Smooth muscle cell of bladder (primary cell): ENCODE measurements at places on chromosomes 6 and 20. TPM values are rescaled to one million over a fixed set of nuclear protein-coding genes. Genes with fewer than 3 reads are reported as not detected.

Gene BPIFB4
- total RNA-seq = not detected in 2 replicates

Gene MYL9
- total RNA-seq = 6.8 and 13.9 TPM in 2 replicates

Gene CDSN
- under 0.01 TPM in 1 of 2 replicates, not detected in the other for total RNA-seq

Gene MTCH1
- total RNA-seq = 241 and 315 TPM in 2 replicates

Gene DDR1
- total RNA-seq = 16.2 and 34.9 TPM in 2 replicates

Gene LY6G5B
- 2.1 and 2.6 TPM in 2 replicates for total RNA-seq

Gene KHDRBS2
- total RNA-seq = not detected in 2 replicates

Gene SLC17A2
- not detected in 2 replicates for total RNA-seq

Gene SCUBE3
- total RNA-seq = 1.7 and 1.8 TPM in 2 replicates

Gene ZNF334
- 1.8 and 2.0 TPM in 2 replicates for total RNA-seq

Gene TMEM170B
- total RNA-seq = 2.1 TPM in 2 replicates

Gene SPATS1
- not detected in 2 replicates for total RNA-seq

Gene KCNQ2
- total RNA-seq = not detected in 2 replicates

Gene OTOR
- not detected in 2 replicates for total RNA-seq

Gene TMEM200A
- total RNA-seq = 35.3 and 86.4 TPM in 2 replicates

Gene RAB32
- total RNA-seq = 111 and 124 TPM in 2 replicates

Gene CLPSL2
- total RNA-seq = not detected in 2 replicates

Gene NKX2-4
- total RNA-seq = not detected in 2 replicates

Gene PSORS1C2
- not detected in 2 replicates for total RNA-seq

Gene SAMD10
- 0.28 and 0.43 TPM in 2 replicates for total RNA-seq

Gene MAP3K7
- total RNA-seq = 28.7 and 34.2 TPM in 2 replicates

Gene MATN4
- not detected in 2 replicates for total RNA-seq

Gene MCCD1
- total RNA-seq = not detected in 2 replicates

Gene CST2
- total RNA-seq = 0.55 and 0.71 TPM in 2 replicates

Gene TRAPPC3L
- 0.09 and 0.14 TPM in 2 replicates for total RNA-seq

Gene ZSWIM1
- total RNA-seq = 2.8 and 3.8 TPM in 2 replicates

Gene CNBD2
- total RNA-seq = 1.6 and 1.7 TPM in 2 replicates

Gene ELOVL2
- total RNA-seq = 3.9 and 18.9 TPM in 2 replicates

Gene FBXO30
- 17.5 and 20.8 TPM in 2 replicates for total RNA-seq

Gene FKBP1C
- total RNA-seq = 0.46 and 0.57 TPM in 2 replicates

Gene SMOC2
- under 0.01 TPM in 1 of 2 replicates, not detected in the other for total RNA-seq

Gene CYP24A1
- 0.28 and 0.85 TPM in 2 replicates for total RNA-seq

Gene LINC00237
- not detected in 2 replicates for total RNA-seq

Gene GFOD1
- 6.4 and 10.3 TPM in 2 replicates for total RNA-seq
